GM12865 (cell line): ENCODE measurements at places on chromosomes 2 and 18.

- DNase-seq: no peak
These were observed 90.3 kb upstream of the PHLPP1 start for GRCh38 chr18:62625019-62625418.

GRCh38 chr2:237178396-237178795, 92.7 kb downstream of the COPS8 start:
- no peak for DNase-seq

DNA sequence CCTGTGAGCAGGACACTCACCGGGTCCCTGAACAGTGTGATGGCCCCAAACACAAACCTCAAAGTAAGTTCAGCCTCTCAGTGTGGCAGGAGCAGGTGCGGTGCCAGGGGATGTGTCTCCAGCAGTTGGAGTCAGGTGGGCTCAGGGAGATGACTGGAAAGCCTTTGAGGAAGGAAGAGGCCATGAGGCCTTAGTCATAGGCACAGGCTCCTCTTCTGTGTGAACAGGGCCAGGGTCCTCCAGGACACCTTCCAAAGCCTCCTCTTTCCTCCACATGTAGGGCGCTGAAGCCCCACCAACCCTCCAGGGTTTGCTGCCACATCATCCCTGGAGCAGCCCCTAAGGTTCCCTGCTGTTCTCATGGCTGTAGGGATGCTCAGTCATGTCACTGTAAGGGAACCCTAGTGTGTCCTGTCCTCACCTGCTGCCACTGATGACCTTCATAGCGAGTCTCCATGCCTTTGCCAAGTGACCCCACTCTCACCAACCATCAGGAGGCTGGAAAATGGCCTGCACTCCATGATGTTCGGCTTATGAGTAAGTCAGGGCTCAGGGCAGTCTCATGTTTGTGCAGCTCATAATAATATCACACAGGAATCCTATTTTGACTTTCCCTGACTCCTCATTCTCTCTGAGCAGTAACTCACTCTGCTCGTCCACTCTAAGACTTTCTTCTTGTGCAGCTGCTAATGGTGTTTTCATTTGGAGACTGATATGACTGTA, 1152.9 kb downstream of the RPIA start:
- DNase-seq: no peak

- no peak for DNase-seq
These were observed 14.0 kb downstream of the DYM start for GRCh38 chr18:49446481-49446880.

DNA sequence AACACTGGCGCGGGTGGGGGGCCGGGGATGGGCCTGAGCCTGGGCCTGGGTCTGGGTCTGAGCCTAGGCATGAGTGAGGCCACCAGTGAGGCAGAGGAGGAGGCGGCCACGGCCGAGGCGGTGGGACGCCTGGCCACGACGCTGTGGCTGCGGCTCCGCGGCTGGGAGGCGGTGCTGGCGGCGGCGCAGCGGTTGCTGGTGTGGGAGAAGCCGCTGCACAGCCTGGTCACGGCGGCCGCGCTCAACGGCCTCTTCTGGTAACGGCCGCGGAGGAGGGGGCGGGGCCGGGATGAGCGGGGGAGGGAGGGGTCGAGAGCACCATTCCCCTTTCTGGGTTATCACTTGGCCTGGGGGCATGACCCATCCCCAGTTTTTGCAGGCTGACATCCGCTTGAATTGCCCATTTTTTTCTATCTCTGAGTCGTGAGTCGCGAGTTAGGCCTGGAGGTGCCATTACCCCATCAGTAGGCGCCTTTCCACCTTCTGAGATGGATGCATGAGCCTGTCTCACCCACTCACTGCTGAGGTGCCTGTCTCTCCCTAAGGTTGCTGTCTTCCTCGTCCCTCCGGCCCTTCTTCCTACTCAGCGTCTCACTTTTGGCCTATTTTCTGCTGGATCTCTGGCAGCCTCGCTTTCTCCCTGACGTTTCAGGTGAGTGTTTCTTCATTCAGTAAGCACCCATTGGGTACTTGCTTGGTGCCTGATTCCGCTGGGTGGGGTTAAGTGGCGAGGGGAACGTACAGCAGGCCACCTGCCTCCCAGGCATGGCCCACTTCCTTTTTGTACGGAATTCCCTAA, 501 bp downstream of the RETREG2 start:
- peak; percentile 47 for DNase-seq

DNA sequence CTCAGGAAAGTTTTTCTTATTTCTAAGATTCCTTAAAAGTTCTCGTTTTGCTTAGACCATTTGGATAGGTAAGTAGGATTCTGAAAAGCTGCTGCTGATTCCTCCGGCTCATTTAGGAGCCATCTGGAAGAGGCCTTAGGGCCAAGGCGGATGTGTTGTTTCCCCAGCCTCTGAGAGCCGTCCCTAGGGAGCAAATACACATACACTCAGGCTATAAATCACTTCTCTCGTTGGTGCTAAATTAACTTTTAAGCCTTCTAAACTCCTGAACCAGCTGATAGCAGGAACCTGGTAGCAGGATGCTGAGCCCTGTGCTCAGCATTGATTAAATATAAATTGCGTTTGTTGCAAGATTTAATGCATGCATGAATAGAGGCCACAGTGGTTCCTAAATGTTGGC, 109.8 kb downstream of the ADCYAP1 start:
- no peak for DNase-seq

GRCh38 chr18:53426666-53427184, 797.7 kb downstream of the MBD2 start:
- no peak for DNase-seq

GRCh38 chr2:234493796-234494195, 3.1 kb downstream of the ARL4C start:
- no peak for DNase-seq

DNA sequence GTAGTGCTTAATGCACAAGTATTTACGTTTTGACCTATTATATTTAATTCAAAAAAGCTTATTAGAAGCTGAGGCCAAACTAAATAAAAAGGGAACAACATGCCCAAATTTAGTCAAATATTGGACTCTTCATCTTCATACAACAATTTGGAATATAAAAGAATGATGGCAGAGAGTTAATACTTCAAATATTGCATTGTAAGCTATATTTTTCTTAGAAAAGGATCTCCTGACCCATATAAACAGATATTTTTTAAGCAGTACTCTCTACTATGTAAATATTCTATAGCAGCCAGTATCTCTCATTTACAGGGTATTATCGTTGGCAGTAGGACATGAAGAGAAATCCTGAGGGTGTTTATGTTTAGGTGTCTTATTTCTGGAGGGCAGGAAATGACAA, 531.2 kb downstream of the NYAP2 start:
- DNase-seq: no peak

DNA sequence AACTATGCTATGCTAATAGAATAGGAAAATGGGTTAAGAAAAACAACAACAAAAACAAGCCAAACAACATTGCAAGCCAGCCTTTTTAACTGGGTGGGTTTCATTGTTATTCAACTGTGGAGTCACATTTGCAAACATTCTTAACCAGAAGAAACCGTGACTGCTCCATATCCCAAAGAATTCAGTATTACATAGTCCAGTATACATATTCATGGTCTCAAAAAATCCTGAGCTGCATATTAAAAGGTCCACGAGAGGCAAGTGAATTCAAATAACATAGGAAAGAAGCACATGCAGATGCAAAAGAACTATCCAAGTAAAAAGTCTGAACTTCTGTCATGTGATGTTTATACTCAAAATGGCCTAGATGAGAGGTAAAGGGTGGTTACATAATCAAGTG, 179.1 kb upstream of the ETAA1 start:
- DNase-seq: no peak

DNA sequence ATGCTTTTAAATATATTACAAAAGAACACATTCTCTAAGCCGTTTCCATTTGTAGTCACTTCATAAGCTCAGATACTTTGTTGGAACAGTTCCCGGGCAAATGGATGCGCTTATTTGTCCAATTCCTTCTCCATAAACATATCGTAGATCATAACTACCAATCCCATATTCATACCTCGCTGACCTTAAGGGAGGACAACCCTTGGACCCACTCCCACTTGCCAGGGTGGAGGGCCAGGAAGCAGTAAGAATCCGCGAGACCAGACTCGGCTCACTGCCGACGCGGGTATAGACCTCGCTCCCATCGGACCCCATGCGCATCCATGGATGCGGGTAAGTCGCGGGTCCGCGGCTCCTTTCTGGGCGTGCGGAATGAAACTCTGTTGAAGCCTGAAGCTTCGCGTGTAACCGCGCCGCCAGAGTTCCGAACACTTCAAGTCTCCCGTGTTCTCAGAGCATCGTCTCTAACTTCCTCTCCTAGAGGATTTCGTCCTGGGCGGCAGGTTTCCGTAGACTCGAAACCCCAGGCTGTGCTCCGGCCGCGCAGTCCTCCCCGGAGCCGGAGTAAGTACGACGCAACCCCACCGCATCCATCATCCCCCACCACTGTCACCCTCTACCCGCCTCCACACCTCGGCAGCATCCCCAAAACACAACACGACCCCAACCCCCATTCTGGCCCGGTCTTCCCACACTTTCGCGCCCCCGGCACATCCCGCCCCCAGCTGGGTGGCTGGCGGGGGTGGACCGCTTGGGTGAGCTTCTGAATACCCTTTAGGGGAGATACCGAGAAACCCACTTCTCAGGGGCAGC, 1.1 kb downstream of the DSC3 start:
- no peak for DNase-seq

DNA sequence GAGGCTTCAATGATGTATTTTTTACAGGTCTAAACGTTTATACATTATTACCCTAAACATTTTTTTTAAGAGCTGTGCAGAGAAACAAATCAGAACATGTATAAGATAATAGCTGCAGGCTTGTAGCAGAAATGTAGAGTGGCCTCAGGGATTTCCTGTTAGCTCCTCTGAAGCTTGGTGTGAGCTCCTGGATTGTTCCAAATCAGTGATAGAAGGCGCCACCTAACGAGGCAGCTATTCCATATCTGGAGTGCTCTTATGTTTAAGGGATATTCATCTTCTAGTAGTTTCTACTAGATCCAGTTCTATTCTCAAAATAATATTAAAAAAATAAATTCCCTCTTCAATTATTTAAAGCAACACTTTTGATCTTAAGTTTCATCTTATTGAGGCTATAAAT, 93.1 kb downstream of the LRP1B start:
- no peak for DNase-seq

DNA sequence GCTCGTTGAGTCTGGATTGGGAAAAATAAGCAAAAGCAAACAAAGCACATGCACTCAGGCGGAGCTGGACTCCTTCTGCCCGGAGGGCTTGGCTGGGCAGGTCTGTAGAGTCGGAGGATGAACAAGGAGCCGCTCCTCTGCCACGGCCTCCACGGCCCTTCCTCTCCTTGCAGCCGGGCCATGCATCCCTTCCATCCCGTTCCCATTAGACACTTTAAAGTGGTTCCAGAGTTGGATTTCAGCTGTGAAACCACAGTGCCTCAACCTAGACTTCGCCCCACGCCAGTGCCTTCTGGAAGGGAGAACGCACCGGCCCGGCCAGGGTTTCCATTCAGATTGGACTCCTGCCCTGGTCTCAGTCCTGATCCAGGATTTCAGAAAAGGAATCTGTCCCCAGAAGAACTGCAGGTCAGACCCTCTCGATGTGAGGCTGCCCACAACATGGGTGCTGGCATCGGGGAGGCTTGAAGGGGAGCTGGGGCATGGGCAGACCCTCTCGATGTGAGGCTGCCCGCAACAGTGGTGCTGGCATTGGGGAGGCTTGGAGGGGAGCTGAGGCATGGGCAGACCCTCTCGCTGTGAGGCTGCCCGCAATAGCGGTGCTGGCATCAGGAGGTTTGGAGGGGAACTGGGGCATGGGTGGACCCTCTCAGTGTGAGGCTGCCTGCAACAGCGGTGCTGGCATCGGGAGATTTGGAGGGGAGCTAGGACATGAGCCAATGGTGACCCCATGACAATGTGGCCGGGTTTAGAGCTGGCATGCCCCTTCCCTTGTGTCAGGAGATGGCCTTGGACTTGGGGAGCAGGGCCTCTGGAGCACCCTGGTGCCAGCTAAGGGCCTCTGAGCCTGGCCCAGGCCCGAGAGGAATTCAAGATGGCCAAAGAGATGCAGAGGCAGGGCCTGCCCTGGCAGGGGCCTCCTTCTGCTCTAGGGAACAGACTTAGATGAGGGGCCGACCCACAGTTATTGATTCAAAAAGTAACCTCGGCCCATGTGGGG, 304.5 kb downstream of the NDUFA10 start:
- no peak for DNase-seq

DNA sequence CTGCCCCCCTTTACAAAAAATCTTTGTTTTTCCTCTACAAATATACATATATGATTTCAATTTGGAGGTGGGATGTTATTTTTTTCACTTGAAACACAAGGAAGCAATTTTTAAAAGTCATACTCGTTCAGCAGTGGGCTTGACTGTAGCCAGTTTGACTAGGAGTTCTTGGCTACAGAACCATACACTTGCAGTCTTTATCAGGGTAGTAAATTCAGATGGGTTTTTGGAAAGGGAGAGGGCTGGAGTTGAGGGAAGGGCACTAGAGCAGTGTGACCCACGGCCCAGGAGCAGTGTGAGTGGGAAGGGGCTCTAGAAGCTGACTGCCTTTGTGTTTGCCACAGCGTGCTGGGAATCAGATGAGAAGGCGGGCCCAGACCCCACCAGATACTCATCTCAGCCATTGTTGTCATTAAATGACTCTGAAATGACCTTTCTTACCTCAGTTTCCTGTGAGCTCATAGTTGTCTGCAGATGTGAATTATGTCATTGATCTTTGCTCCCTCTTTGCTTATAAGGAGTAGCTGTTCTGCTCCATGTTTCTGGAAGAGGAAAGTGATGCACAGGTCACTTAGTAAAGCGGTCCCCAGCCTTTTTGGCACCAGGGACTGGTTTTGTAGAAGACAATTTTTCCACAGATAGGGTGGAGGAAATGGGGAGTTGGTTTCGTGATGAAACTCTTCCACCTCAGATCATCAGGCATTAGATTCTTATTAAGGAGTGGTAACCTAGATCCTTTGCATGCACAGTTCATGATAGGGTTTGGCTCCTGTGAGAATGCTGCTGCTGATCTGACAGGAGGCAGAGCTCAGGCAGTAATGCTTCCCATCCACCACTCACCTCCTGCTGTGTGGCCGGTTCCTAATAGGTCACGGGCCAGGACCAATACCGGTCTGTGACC, 116.8 kb downstream of the SPTBN1 start:
- DNase-seq: peak; percentile 60

DNA sequence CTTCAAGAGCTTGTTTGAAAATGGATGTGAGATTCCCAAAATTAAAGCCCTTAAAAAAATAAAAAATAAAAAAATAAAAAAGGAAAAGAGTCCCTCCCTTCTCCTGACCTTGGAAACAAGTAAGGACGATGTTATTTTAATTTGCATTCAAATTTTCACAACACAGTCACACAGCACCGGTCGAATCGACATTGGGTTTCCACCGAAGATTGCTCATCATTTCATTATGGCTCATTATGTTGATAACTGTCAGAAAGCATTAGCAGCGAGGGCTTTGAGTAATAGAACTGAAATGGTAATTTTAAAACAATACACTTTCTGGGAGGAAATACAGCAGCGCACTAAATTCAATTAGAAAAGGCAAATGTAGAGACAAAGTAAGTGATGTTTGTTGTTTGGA, 78.7 kb downstream of the EPHA4 start:
- no peak for DNase-seq

DNA sequence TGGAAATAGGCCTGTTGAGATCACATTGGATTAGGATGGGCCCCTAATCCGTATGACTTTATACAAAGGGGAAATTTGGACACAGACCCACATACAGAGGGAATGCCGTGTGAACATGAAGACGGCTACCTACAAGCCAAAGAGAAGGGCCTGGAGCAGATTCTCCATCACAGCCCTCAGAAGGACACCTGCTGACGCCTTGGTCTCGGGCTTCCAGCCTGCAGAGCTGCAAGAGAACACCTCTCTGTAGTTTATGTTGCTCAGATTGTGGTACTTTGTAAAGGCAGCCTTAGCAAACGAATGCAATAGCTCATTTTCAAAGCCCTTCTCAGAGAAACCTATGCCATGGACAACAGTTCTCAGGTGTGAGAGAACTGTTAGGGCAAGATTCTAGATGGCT, 86.1 kb downstream of the LONRF2 start:
- no peak for DNase-seq
